ENCODE measurements at places on chromosomes 11 and 22. TPM values are rescaled to one million over a fixed set of nuclear protein-coding genes. Genes with fewer than 3 reads are reported as not detected.

The TRPC6 gene
- polyA plus RNA-seq = not detected

The ANAPC15 gene
- 59.7 TPM for polyA plus RNA-seq

The PGA5 gene
- polyA plus RNA-seq = 4.8 TPM

DNA sequence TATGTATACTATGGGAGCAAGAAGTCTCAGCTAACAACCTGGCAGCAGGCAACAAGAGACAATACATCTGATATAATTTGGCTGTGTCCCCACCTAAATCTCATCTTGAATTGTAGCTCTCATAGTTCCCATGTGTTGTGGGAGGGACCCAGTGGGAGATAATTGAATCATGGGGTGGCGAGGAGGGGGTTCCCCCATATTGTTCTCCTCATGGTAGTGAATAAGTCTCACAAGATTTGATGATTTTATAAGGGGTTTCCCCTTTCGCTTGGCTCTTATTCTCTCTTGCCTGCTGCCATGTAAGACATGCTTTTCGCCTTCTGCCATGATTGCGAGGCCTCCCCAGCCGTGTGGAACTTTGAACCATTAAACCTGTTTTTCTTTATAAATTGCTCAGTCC lies 6.2 kb downstream of the DNAJC24 start:
- no peak overlapping the region for H3K27ac ChIP-seq
- H3K27me3 ChIP-seq = no peaks in the 10 kb centered on the region
- no peak for DNase-seq
- no peaks in the 10 kb centered on the region for H3K36me3 ChIP-seq
- no peaks in the 10 kb centered on the region for H3K4me1 ChIP-seq
- no peak overlapping the region for H3K4me3 ChIP-seq

DNA sequence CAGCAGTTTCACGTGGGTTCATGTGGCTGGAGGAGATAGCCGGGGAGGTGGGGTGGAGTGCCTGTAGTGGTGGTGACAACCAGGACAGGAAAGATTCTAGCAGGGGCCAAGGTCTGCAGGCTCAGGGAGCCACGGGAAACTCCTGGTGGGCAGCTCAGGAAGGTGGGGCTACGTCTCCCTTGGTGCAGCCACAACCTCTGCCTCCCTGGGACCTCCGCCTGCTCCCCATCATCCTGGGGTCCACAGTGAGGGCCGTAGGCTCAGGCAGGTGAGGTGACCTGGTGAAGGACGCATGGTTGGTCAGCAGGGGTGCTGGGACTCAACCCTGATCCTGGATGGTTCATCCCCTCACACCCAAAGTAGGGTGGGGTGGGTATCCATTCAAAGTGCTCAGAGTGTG lies 524.1 kb downstream of the TBC1D22A start:
- DNase-seq = no peak
- no peak overlapping the region for H3K27ac ChIP-seq
- H3K4me3 ChIP-seq = no peak overlapping the region
- H3K4me1 ChIP-seq = no peaks in the 10 kb centered on the region
- H3K27me3 ChIP-seq = no peaks in the 10 kb centered on the region

DNA sequence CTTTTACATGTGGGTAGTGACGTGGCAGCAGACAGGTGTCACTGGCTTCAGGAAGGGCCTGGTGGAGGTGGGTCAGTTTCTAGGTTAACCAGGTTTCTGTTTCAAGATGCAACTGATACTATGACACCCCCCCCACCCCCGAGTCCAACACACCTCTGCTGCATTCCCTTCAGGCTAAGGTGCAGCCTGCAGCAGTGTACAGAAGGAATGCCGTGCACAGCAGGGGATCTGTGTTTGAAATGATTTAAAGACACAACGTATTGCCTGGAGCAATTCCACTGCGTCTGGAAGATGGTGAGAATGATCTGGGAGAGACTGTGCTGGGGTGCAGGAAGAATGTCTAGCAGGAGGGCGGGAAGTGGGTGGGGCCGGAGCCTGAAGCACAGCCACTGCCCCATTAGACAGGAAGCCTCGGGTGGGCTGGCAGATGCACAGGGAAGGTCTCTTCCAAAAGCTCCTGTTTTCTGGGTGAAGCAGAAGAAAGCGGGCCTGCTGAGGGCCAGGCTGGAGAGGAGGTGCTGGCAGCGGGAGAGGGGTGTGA lies 11.9 kb upstream of the TESMIN start:
- no peak for DNase-seq
- no peak overlapping the region for H3K27ac ChIP-seq
- no peaks in the 10 kb centered on the region for H3K4me1 ChIP-seq
- no peaks in the 10 kb centered on the region for H3K27me3 ChIP-seq
- no peak overlapping the region for H3K4me3 ChIP-seq

DNA sequence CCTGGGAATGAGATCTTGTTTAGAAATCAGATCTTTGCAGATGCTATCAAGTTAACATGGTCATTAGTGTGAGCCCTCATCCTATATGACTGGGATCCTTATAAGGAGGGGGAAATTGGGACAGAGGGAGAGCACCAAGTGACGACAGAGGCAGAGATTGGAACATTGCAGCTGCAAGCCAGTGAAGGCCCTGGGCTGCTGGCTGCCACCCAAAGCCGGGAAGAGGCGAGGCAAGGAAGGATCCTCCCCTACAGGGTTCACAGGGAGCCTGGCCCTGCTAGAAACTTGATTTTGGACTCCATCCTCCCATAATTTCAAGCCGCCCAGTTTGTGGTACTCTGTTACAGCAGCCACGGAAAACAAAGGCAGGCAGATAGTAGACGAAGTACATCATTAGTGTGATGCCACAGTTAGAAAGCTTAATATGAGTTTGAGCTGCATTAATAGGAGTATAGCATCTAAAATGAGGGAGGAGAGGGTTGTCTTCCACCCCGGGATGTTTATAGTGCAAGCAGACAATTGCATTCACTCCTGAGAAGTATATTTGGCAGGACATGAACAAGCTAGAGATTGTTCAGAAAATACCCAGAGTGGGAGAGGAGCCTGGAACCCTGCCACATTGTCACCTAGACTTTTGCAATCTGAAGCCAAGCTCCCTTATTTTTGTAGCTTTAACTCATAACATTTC lies 56.8 kb upstream of the CLMP start:
- no peaks in the 10 kb centered on the region for H3K27me3 ChIP-seq
- peak; percentile 88 for DNase-seq
- no peak overlapping the region for H3K4me3 ChIP-seq
- H3K27ac ChIP-seq = no peak overlapping the region
- H3K36me3 ChIP-seq = no peaks in the 10 kb centered on the region

Measured in cardiac muscle cell (in vitro differentiated cells and primary cell).